Motor neuron (in vitro differentiated cells): ENCODE measurements at places on chromosomes 16 and 17. TPM values are rescaled to one million over a fixed set of nuclear protein-coding genes. Genes with fewer than 3 reads are reported as not detected.

DNA sequence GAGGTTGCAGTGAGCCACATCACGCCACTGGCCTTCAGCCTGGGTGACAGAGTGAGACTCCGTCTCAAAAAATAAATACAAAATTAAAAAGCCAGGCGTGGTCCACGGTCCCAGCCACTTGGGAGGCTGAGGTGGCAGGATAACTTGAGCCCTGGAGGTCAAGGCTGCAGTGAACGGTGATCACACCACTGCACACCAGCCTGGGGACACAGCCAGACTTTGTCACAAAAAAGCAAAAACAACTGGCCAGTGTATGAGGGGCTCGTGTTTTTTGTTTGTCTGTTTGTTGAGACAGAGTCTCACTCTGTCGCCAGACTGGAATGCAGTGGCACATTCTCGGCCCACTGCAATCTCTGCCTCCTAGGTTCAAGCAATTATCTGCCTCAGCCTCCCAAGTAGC is 1.2 kb upstream of the UBB start:
- ATAC-seq: no peak

DNA sequence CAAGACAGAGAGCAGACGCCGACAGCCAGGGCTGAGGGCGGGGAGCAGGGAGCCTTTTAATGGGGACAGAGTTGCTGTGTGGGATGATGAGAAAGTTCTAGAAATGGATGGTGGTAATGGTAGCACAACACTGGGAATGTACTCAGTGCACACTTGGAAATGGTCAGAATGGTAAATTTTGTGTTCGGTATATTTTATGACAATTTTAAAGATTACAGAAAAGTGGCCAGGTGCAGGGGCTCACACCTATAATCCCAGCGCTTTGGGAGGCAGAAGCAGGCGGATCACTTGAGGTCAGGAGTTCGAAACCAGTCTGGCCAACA is 243.2 kb upstream of the CIBAR2 start:
- ATAC-seq: no peak

DNA sequence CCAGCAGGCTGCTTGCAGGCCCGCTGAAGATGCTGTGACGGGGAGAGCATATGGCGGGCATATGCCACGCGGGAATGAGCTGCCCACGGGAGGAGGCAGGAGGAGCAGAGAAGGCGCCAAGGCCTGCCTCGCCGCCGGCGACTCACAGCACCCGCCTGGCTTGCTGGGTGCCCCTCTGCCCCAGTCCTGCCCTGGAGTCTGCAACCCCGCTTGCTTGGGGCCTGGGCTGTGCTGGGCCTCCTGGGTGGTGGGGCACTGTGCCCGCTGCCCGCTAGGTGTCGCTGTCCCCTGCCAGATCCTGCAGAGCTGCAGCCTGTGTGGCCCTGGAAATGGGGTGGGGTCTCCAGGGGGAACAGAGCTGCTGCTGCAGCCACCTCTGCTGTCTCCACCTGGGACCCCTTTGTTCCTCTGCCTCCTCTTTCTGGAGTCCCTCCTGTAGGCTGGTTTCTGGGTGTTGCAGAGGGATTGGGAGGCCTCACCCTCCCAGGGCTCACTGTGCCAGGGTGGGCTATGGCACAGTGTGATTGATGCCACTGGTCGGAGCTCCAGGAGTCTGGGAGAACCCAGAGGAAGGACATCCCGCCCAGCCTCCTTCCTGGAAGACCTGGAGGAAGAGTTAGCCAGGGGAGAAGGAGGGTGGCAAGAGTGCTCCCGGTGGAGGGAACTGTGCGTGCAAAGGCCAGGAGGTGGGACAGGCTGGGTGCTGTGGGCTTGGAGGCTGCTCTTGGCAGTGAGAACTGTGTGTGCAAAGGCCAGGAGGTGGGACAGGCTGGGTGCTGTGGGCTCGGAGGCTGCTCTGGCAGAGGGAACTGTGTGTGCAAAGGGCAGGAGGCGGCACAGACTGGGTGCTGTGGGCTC is 141.0 kb upstream of the CIBAR2 start:
- ATAC-seq: peak; percentile 92

DNA sequence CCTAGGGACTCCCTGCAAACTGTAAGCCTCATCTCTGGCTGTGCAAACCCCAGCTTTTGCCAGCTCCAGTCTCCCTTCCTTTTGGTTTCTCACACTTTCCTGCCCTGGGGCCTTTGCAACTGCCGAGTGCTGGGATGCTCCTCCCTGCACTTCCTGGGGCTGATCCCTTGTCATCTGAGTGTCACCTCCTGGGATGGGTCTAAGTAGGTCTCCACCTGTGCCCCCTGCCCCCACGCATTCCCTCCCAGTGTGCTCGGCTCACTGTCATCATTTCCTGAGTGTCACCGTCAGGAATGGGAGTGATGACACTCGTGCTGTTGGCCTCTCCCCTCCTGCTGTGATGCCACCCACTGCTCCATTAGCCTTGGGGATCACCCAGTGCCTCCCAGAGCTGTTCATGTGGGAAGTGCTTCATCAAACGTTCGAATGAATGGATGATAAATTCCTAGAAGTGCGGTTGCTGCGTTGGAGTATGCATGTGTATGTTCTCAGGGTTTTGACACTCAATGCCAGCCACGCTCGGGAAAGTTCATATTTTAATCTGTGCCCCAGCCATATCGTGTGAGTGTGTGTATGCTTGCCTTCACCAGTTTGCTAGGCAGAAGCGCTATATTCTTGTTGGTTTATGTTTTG is 189.9 kb downstream of the NTN1 start:
- peak; percentile 45 for ATAC-seq

DNA sequence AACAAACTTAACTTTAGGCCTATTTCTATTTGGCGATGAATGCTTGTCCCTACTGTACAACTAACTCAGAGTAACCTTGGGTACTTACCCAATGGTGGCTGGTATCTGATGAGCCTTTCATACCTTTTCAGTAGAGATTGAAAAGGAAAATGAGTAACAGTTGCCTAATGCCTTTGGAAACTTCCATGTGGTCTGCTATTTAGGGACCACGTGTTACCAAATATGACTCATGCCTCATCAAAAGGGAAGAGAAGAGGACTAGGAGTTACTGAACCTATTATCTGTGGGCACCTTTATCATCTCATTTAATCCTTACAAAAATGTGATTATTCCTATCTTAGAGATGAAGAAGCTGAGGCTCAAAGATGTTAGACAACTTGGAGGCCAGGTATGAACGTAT is 8.1 kb downstream of the MYOCD start:
- no peak for ATAC-seq

DNA sequence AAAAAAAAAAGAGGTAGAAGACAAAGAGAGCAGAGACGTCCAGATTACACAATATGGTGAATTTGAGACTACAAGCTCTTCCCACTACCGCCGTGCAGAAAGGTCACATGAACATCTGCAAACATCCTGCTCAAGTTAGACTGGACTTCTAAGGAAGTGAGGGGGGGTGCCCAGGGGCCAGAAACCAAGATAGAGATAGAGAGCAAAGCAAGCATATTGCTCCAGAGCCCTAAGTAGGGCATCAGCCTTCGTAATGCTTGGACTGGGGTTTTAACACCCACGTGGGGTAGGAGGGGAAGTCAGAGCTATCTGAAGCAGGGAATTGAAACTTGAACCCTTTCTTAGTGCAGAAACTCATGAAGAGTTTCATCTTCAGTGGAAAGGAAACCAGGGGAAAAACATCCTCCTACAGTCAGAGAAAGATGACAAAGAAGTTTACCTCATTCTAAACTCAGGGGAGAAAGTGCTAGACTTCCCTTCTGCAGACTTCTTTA is 8.7 kb downstream of the CLEC19A start:
- no peak for ATAC-seq

Gene SLC35G6
- 0.52 and 0.64 TPM in 2 replicates for total RNA-seq
